Stimulated activated CD8-positive, alpha-beta memory T cell treated with anti-CD3 and anti-CD28 coated beads, Interleukin-4, amount 100 ng/mL, for 1 hour (primary cell): ENCODE measurements at places on chromosomes 2 and 18.
A peak's percentile ranks its signal among the peaks of the same experiment; 100 is the strongest.

GRCh38 chr2:109607766-109608165 is 6.0 kb downstream of the SEPTIN10 start:
- DNase-seq: no peak

DNA sequence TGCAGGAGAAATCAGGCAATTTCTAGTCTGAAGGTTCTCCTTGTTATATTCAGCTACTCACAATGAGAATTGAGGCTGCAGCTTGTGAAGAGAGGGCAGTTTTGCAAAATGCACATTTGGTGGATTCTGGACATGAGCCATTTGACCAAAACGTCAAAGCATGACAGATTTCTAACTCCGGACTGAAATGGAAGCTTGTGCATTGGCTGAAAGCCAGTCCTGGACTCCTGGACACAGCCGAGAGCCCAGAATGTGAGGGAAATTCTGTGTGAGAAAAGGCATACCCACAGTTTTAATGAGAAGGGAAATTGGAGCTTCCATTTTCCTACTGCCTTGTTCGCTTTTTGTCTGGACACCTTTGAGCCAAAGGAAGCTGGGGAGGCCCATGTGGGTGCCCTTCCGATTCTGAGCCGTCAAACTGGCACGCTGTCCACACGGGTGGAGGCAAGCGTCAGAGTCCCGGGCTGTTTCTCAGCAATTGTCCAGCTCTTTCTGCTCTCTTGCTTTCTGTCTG is 23.7 kb upstream of the ROCK2 start:
- DNase-seq: no peak

DNA sequence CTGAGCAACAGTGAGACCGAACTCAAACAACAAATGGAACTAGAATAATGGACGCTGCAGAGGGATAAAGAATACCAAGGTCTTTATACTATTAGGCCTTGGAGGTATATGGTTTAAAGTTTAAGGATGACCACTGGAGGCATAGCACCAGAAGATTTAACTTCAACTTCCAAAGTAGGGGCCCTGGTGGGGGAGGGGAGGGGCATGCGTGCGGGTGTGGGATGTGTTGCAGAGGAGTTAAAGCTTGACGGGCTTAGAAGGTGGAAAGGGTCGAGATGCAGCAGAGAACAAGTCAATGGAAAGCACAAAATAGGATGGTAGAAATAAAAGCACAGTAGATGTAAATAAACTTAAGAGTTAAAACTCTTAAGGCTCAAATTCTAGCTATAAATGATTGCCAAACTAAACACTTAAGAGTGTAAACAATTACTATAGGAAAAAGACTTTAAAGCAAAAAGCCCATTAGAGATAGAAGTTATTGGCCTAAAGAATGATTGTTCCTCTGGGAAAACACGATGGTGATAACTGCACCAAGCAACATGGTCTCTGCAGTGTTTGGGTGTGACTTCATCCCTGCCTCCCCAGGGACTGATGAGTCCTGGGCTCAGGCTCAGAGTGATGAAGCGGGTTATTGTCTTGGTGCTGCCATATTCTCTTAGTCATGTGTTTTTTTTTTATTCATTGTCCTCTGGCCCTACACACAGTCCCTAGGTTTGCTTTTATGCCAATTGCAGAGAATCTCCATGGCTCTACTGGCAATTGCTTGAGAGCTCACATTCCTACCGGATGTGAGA is 13.0 kb downstream of the RRM2 start:
- no peak for DNase-seq

GRCh38 chr2:200369886-200370285 is 63.4 kb downstream of the SPATS2L start:
- DNase-seq: no peak

- DNase-seq: no peak
Measured at GRCh38 chr2:211673133-211673905, 865.3 kb downstream of the ERBB4 start.

DNA sequence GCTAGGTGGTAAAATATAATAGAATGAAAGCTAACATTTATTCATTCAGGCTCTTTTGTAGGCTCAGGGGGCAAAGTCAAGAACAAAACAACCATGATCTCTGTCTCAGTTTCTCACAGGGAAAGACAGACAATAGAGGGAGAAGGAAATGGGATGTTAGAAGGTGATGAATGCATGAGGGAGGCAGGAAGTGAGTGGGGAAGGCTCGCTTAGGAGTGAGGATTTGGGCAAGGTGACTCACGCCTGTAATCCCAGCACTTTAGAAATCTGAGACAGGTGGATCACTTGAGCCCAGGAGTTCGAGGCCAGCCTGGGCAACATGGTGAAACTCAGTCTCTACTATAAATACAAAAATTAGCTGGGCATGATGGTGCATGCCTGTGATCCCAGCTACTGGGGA is 88.4 kb downstream of the CTIF start:
- no peak for DNase-seq

GRCh38 chr18:36667811-36668210 is 161.0 kb downstream of the TPGS2 start:
- no peak for DNase-seq

DNA sequence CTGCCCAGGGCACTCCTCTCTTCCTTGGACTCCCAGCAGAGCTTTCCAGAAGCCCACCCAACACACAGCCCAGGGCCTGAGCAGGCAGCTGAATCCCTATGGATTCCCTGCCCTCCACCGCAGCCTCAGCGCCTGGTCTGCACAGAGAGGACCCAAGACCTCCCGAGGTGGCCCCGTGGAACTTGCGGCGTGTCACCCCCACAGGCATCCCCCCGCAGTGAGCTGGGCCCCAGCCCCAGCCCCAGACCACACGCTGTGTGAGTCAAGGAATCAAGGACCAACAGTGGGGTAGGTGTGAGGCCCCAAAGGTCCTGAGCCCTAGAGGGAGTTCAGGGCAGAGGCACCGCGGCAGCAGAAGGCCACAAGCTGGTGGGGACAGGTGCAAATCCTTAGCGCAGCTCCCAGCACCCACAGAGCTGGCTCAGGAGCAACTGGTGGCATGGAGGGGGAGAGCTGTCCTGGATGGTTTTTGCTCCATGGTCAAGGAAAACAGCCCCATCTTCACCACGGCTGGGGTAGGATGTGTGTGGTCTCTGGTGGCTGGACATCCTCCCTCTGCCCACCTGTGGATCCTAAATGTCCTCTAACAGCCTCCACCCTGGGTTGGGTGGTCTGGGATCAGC is 8.5 kb downstream of the HS6ST1 start:
- DNase-seq: no peak

DNA sequence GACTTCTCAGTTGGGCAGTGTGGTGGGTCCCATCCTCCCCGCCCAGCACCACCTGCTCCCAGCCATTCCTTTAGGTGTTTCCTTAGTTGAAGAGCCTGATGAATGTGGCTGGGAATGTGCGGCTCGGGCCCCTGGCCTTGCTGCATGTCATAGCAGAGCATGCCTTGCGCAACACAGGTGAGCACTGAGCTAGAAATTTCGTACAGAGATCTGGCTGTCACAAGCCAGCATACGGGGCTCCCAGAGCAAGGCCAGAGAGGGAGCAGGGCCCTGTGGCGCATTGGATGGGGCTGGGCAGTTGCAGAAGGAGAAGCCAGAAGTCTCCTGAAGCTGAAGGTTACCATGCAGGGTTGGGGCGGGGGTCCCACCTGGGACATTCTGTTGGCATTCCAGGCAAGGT is 129.7 kb downstream of the WDSUB1 start:
- no peak for DNase-seq

DNA sequence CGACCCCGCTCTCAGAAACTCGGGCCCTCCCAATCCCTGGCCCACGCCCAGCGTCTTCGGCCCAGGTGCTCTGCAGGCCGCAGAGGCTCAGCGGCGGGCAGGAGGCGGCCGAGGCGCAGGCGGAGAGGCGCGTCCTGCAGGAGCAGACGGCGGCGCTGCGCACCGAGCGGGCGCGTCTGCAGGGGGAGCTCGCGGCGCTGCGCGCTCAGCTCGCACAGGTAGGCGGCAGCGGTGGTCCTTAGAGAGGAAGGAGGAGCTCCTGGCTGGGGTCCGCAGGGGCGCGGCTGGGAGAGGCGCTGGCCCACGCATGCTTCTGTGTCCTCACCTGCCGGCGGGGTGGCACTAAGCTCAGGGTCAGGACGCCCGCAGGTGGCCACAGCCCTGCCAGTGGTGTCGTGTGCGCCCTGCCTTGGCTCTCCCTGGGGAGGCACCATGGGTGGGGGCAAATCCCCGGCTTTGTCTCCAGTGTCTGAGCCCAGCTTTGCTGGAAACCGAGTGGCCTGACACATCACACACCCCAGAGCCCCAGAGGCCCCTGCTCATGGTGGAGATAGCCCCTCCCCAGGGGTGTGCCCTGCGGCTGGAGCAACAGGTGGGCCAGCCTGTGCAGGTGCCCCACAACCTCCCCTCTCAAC is 14.9 kb upstream of the SNED1 start:
- no peak for DNase-seq

- DNase-seq: peak; percentile 44
Measured at GRCh38 chr2:130372055-130372832, 16.4 kb downstream of the PTPN18 start.

DNA sequence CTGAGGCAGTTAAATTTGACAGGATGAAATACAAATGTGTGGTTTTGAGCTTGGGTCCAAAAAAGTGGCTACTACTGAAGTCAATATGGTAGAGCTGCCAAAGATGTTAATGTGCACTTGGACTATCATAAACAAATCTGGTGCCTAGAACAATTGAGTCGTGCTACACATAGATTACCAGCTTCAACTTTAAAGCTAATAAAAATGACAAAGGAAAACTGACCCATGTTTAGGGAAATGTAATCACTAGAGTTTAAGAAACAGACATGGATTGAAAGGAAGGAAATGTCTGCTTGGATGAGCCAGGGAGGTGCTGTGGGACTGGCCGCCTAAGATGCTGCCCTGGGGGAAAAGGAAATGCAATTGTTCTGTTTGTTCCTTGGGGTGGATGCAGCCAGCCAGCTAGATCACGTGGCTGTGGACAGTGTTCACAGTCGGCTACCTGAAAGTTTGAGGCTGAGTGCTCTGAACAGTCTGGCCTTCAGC is 36.6 kb downstream of the CYB5A start:
- no peak for DNase-seq

DNA sequence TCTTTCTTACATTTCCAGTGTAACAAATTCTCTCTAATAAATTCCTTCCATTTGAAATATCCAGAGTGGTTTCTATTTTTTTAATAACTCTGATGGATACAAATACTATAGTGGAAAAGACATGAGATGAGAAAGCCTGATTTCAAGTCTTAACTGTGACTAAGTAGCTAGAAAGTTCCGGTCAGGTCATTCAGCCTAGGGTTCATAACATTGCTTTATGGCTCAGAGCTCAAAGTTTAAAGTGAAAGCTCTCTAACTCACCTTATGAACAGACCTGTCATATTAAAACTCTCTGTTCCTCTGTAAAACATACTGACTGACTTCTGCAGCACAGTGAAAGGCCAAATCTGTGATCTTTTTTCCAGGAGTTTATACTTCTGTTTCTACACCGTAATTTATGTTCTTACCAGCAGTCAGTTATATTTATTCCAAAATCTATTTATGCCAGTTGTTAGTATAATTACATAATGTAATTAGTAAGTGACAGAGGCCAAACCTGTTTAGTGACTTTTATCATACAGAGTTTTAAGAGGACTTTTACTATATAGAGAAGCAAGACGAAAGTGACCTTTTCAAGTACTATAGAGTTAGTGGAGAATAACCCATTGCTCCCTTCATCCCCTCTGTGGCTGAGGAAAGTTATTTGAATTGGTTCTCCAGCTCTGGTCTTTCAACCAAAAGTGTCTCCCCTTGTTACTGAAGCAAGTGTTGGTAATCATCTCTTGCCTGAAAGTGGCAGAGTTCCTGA is 118.8 kb upstream of the PDE1A start:
- no peak for DNase-seq

DNA sequence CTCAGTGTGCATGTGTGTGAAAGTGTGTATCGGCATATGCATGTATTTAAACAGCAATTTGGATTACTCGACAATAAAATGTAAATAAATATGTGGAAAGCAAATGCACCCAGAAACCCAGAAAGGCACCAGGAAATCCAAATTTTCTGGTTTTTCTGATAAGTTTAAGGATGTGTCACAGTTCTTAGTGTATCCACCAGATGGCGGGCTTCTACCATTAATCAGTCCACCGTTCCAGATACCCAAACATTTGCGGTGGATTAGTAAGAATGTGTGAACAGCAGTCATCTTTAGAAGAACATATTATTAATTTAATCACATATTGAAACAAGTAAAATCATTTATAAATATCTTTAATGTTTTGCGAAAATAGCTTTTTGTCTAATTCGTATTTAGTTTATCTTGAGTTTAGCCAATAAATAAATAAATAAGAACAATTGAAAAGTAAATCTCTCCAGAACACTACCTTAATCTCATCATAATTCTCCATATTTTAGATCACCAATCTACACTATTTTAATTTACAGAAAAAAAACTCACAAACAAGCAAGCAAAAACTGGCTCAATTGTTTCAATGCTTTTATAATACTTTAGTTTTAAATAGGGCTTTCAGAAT is 298.9 kb downstream of the DSEL start:
- peak; percentile 19 for DNase-seq

DNA sequence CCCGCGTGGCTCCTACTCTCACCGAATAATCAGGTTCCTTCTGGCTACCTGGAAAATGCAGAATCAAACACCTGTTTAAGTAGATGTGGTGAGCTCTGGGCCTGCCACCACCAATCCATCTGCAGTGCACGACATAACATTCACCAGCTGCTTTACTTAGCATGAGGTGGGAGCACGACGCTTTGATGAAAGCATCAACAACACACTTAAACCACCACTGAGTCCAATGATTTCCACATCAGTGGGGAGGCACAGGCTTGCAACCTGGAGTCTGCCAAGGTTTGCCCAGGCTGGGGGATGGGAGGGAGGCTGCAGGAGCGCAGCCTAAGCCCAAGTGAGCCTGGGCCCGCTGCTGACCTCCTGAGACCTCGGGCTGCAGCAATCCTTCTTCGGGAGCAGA is 415.5 kb downstream of the MEIS1 start:
- DNase-seq: no peak

DNA sequence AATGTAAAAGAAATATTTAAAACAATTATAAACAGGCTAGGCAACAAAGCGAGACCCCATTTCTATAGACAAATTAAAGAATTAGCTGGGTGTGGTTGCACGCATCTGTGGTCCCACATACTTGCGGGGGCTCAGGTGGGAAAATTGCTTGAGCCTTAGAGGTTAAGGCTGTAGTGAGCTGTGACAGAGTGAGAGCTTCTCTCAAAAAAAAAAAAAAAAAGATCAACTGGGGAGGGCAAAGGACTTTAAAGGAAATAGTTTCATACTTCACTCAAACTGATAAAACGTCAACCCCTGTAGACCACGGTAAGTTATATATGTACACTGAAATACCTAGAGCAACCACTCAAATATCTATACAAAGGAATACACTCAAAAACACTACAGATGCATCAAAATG is 37.5 kb downstream of the MGAT4A start:
- no peak for DNase-seq

GRCh38 chr2:24881623-24882022 is 38.4 kb downstream of the ADCY3 start:
- no peak for DNase-seq

- DNase-seq: no peak
Measured at GRCh38 chr18:61748004-61748403, 144.8 kb downstream of the RNF152 start.
